ENCODE measurements at places on chromosomes 5 and 9. TPM values are rescaled to one million over a fixed set of nuclear protein-coding genes. Genes with fewer than 3 reads are reported as not detected.

DNA sequence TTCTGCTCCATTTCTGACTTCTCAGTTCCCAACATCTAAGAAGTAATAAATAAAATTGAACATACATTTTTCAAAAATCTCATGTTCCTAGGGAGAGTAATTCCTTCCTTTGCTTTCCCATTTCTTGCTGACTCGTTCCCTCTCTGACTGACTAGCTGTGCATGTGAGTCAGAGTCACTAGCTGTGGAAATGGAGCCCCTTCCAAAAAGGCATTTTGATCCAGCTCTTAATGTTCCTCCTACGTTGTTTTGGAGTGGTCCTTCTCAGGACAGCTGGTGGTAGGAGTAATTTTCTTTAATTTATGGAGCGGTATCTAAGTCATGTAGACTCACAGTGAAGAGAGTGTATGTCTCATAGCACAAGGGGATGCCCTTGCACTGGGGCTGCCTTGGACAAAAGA, 460.2 kb downstream of the GADD45G start:
- no peak overlapping the region for H3K4me3 ChIP-seq
- H3K27ac ChIP-seq: no peak overlapping the region
- no peak for DNase-seq
- no peaks in the 10 kb centered on the region for H3K4me1 ChIP-seq
- H3K36me3 ChIP-seq: no peaks in the 10 kb centered on the region
- H3K27me3 ChIP-seq: no peaks in the 10 kb centered on the region

GRCh38 chr5:71882826-71883741, 164.0 kb downstream of the CARTPT start:
- no peak overlapping the region for H3K4me3 ChIP-seq
- H3K27me3 ChIP-seq: no peaks in the 10 kb centered on the region
- H3K4me1 ChIP-seq: peaks cover 15% of the 10 kb centered on the region
- H3K36me3 ChIP-seq: no peaks in the 10 kb centered on the region
- H3K27ac ChIP-seq: no peak overlapping the region

DNA sequence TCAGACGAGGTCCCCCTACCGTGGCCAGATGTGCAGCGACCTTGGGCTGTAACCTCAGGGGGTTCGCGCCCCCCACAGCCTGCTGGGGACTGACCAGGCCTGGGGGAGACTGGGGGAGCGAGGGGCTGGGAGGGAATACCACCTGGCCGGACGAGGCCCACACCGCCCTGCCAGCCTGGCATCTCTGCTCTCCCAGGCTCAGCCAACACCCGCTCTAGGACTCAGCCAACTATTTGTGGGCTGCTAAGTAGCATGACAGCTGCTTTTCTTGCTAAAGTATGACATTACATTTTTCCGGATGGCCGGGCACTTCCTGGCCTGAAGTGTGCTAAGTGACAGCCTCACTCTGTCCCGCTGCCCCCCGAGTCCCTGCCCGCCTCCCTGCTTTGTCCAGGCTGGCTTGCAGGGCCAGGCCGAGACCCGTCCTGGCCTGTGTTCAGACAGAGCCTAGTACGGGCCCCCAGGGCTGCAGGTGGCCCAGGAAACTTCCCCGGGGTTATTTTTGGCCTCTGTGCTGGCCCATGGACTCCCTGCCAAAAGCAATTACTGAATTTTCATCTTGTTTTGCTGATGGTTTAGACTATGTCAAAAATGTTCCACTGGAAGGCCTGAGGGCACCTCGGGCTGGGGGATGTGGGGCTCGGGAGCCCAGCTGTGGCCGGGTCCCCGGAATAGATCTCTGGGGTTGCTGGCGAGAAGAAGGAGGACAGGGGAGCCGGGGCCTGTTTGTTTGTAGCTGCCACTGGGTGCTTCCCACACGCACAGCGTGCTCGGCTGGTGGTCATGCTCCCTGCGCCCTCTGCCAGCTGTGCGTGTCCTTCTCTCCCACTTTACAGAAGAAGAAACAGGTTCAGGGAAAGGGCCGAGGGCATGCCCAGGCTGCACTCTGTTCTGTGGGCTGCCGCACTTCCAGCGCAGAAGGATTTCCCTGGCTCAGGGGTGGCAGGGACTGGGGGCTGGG, 13.4 kb upstream of the SLC2A6 start:
- no peaks in the 10 kb centered on the region for H3K36me3 ChIP-seq
- peaks cover 5% of the 10 kb centered on the region for H3K4me1 ChIP-seq
- no peak for DNase-seq
- no peak overlapping the region for H3K4me3 ChIP-seq

DNA sequence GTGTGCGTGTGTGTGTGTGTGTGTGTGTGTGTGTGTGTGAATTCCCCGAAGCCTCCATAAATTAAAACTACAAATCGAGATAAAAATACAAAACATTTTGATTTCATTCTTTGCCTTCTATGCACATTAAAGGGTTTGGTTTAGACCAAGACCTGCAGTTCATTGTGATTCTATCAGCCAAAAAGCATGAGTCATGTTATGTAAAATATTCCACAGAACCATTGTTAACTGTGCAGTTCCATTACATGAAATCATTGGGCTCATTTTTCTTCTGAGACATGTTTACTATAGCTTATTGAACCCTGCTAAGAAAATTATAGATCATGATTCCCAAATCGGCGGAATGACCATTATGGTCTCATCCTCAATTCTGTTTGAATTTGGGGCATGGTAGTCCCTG, 11.7 kb downstream of the CAVIN4 start:
- H3K27me3 ChIP-seq: no peaks in the 10 kb centered on the region
- DNase-seq: no peak
- no peak overlapping the region for H3K4me3 ChIP-seq

GRCh38 chr5:72584466-72584865, 77.3 kb upstream of the ZNF366 start:
- no peaks in the 10 kb centered on the region for H3K36me3 ChIP-seq
- H3K4me1 ChIP-seq: no peaks in the 10 kb centered on the region
- DNase-seq: no peak
- H3K27ac ChIP-seq: no peak overlapping the region

DNA sequence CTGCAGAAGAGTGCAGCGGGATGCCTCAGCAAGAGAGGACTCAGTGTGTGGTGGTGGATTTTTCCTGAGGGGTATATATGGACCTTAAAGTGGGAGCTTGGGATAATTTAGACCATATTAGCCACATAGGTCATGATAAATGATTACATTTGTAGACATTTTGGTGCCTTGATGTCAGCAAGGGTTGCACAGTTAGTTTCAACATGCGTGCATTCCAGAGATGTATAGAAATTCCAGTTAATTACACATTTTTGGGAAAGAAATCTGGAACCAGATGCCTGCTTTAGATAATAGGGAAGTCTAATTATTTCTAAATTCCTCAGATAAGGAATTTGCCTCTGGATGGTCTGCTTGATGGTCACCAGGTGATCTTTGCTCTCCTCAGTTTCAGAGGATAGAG, 440.6 kb upstream of the PAPPA start:
- peaks cover 4% of the 10 kb centered on the region for H3K4me1 ChIP-seq
- H3K36me3 ChIP-seq: no peaks in the 10 kb centered on the region
- no peaks in the 10 kb centered on the region for H3K27me3 ChIP-seq
- H3K4me3 ChIP-seq: no peak overlapping the region
- no peak for DNase-seq

DNA sequence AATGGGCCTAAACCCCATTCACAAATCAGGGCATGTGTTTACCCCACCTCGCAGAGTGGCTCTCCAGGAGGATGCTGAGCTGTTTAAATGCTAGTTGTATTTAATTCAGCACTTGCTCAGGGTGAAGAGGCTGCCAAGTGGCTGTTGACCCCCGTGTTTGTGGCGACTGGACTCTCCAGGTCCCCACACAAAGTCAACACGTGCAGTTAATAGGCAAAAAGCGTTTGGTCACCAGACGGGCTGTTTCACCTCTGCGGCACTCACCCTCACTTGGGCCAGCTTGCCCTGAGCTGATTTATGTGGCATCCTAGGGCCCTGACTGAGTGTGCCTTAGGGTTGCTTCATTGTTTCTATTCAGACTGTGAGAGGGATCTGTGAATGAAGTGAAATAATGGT, 152.3 kb downstream of the GAS1 start:
- H3K4me1 ChIP-seq: peaks cover 29% of the 10 kb centered on the region
- no peak overlapping the region for H3K4me3 ChIP-seq
- H3K27ac ChIP-seq: peak overlapping the region; percentile 64
- DNase-seq: no peak
- H3K36me3 ChIP-seq: no peaks in the 10 kb centered on the region

GRCh38 chr5:105146867-105147266, 1584.3 kb upstream of the NUDT12 start:
- no peaks in the 10 kb centered on the region for H3K4me1 ChIP-seq
- no peaks in the 10 kb centered on the region for H3K27me3 ChIP-seq
- no peak overlapping the region for H3K27ac ChIP-seq
- H3K36me3 ChIP-seq: no peaks in the 10 kb centered on the region
- DNase-seq: no peak

DNA sequence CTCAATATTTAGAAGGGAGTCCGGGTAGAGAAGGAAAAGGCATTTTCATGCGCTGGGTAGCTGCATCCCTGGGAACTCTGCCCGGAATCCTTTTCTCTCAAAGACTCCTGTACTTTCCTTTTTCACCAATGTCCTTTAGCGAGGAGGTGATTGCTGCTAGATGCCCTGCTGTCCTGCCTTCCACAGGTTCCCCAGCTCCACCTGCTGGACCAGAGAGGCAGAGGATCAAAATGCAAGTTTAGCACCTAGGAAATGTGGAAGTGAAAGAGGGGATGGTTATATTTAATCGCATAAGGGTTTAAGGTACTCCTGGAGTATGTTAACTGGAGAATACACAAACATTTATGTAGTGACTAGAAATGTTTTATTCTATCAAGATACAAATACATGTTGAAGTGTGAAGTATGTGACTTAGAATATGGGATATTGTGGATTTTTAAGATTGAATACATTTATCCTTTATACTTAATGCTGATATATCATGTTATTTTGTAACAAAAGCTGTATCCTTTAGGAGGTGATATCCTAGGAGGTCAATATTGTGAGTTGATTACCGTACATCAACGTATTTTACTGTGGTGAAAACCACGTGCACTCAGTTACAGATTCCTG, 145.7 kb downstream of the ARHGAP26 start:
- peak; percentile 64 for DNase-seq
- peaks cover 13% of the 10 kb centered on the region for H3K4me1 ChIP-seq
- H3K36me3 ChIP-seq: no peaks in the 10 kb centered on the region
- no peaks in the 10 kb centered on the region for H3K27me3 ChIP-seq
- no peak overlapping the region for H3K4me3 ChIP-seq

DNA sequence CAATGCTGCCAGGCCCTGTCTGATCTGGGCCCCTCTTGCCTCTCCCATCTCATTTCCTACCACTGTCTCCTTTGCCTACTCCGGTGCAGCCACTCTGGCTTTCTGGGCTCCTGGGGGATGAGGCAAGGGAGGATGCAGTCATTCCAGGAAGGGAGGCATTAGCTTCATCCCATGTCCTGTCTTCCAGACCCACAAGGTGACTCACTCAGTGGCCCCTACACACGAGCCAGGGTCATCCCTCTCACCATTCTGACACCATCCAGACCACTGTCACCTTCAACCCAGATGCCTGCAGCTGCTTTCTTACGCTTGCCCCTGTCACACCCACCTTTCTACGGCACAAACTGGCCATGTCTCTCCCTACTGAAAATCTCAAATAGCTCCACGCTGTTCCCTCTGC, 19.1 kb downstream of the ACSL6 start:
- no peak overlapping the region for H3K27ac ChIP-seq
- H3K27me3 ChIP-seq: no peaks in the 10 kb centered on the region
- H3K4me1 ChIP-seq: peaks cover 9% of the 10 kb centered on the region
- no peak for DNase-seq
- no peak overlapping the region for H3K4me3 ChIP-seq

- H3K36me3 ChIP-seq: no peaks in the 10 kb centered on the region
- no peak overlapping the region for H3K4me3 ChIP-seq
- no peaks in the 10 kb centered on the region for H3K27me3 ChIP-seq
- DNase-seq: no peak
- H3K4me1 ChIP-seq: peaks cover 40% of the 10 kb centered on the region
These were observed 66.6 kb downstream of the SERINC5 start for GRCh38 chr5:80189201-80189600.

DNA sequence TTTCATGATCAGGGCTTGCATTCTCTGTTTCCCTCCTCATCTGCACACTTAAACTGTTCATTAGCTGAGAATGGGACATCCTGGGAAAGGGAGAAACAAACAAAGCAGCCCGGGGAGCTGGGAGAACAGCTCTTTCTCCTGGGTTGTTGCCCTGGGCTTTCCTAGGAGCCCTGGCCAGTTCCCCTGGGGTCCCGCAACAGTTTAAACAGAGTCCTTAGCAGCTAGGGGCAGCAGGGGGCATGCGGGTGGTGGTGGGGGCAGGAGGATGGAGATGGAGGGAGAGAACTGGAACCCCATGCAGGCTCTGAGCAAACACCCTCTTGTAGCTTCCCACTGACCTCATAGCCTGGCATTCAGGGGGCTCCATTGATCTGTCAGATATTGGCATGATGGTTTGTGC, 209.1 kb upstream of the TBCA start:
- H3K27ac ChIP-seq: no peak overlapping the region
- no peak for DNase-seq
- no peak overlapping the region for H3K4me3 ChIP-seq
- H3K4me1 ChIP-seq: peaks cover 11% of the 10 kb centered on the region
- H3K36me3 ChIP-seq: no peaks in the 10 kb centered on the region

GRCh38 chr5:5588386-5588785, 165.9 kb downstream of the ICE1 start:
- no peaks in the 10 kb centered on the region for H3K4me1 ChIP-seq
- H3K27me3 ChIP-seq: no peaks in the 10 kb centered on the region
- no peaks in the 10 kb centered on the region for H3K36me3 ChIP-seq
- H3K27ac ChIP-seq: no peak overlapping the region
- no peak for DNase-seq
- no peak overlapping the region for H3K4me3 ChIP-seq

DNA sequence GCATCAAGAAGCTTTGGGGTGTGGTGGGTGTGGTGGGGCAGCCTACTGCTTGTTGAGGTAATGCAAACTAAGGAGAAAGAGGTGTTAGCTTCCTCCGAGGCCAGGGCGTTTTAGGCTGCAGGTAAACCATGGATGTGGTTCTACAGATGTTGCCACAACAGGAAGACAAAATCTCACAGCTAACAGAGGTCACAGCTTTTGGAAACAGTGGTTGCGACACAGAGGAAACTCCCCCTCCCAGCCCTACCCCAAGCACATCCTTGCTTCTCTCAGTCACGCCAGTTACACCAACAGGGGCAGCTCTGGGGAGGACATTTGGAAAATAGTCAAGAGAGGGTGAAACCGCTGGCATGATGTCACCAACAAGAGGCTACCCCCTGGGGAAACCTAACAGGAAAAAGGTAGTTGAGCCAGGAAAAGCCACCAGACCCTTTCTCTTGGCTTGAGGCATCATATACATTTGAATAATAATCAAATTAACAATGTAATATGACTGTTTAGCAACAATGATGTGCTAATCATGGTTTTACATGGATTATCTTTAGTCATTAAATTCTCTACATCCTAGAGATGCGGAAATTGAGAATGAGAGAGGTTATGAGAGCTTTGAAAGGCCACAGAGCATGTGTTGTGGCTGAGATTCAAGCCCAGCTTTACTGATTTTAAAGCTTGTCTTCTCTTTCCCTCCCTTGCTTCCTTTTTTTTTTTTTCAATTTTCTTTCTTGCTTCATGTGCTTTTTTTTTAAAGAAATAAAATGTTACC, 82.2 kb upstream of the IL12B start:
- H3K27ac ChIP-seq: no peak overlapping the region
- no peaks in the 10 kb centered on the region for H3K36me3 ChIP-seq
- DNase-seq: no peak
- H3K4me3 ChIP-seq: no peak overlapping the region
- no peaks in the 10 kb centered on the region for H3K4me1 ChIP-seq

GRCh38 chr9:75754080-75754479, 136.4 kb upstream of the PCSK5 start:
- no peak overlapping the region for H3K4me3 ChIP-seq
- no peak for DNase-seq
- H3K36me3 ChIP-seq: no peaks in the 10 kb centered on the region
- no peak overlapping the region for H3K27ac ChIP-seq

Gene PCDHA13
- total RNA-seq: 4.1 TPM

Gene PCDHGB3
- total RNA-seq: not detected

Gene ORM2
- total RNA-seq: 52.0 TPM

Gene TRIM36
- 3.1 TPM for total RNA-seq

Gene OXCT1
- total RNA-seq: 16.9 TPM

Gene PTGDS
- total RNA-seq: 56.0 TPM

Gene BARHL1
- total RNA-seq: not detected

All from hepatocyte (in vitro differentiated cells).